Neural crest cell (in vitro differentiated cells): ENCODE measurements at places on chromosomes 7 and 10.

DNA sequence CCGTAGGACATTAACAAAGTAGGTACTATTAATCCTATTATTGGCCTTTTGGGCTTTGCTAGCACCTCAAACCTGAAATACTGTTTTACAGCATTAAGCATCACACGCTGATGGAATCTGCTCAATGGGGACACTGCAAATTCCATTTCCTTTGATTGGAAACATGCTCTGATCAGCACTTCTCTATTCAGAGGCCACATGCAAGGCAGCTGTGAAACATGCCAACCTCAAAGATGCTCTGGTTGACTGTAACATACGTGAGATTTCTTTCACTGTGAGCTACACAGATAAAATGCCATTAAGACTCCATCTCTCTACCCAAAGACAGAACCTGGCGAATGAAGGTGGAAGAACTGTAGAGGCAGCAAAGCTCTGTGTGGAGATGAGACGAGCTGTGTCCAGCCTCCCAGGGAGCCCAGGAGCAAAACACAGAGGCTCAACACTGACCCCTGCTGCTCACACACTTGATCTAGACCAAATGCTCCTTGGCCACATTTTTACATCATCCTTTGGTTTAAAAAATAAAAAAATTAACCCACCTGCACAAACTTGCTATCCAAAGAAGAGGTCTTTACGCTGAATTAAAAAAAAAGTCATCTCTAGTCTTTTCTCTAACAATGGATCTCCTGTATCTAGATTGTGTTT lies 8.0 kb downstream of the RSU1 start:
- peak; percentile 58 for DNase-seq

- DNase-seq = no peak
These were observed 30.6 kb downstream of the PALD1 start for GRCh38 chr10:70508912-70509756.

- DNase-seq = no peak
These were observed 1.8 kb upstream of the VSIR start for GRCh38 chr10:71774916-71775702.

DNA sequence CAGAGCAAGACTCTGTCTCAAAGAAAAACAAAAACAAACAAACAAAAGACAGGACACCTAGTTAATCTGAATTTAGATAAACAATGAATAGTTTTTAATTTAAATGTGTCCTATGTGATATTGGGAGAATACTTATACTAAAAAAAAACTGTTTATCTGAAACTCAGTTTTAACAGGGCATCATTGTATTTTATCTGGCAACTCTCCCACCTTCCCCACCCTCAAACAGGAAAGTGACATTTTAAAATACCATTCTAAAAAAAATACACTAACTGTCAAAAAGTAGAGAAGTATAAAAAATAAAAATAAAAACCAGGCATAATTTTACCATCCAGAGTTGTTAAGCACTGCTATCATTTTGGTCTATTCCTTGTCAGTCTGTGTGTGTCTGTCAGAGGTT lies 119.0 kb downstream of the RTKN2 start:
- DNase-seq = no peak

DNA sequence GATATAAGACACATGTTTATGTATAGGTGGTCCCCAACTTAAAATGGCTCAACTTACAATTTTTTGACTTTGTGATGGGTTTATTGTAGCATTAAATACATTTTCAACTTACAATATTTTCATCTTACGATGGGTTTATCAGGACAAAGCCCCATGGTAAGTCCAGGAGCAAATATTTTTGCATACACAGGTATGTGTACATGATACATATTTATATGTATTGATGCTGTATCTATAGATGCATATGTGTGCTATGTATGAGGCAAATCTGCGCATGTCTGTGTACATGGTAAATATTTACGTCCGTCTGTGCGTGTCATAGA lies 664 bp upstream of the UBE3C start:
- DNase-seq = no peak

- DNase-seq = no peak
These were observed 111.8 kb downstream of the HIP1 start for GRCh38 chr7:75626954-75627353.

GRCh38 chr10:117419921-117420320 lies 44.7 kb upstream of the PDZD8 start:
- no peak for DNase-seq

GRCh38 chr7:127404286-127405072 lies 12.0 kb upstream of the ZNF800 start:
- no peak for DNase-seq

DNA sequence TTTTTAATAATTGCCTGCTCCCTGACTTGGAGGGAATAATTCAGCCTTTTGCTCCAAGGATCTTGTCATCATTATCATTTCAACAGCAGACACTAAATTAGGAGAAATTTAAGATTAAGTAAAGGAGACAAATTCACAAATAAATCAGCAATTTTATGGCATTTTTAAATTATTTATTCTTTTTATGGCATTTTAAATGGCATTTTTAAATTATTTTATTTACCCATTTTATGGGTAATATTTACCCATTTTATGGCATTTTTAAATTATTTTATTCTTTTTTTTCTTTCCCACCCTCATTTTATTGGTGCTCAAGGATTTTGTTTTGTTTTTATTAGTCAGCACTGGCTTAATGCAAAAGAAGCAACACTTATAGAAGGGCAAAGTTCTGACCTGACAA lies 1201.0 kb upstream of the SORCS1 start:
- DNase-seq = no peak

- no peak for DNase-seq
These were observed 43.6 kb upstream of the IL6 start for GRCh38 chr7:22683379-22683778.

DNA sequence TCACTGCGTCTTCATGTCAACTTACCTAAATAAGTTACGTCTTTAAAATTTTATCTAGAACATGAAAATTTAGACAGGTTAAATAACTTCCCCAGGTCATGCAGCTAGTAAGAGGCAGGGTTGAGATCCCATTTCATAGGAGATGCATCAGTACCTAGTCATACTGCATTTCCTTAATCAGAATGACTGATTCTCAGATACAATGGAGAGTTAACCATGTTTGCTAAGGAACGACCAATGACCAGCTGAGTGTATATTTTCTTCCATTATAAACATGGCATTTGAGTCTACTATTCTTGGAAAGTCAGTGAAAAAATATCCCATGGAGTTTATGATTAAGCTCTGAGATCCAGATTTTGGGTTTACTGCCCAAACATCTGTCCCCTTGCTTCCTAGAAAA lies 39.6 kb downstream of the ENTPD1 start:
- DNase-seq = no peak

DNA sequence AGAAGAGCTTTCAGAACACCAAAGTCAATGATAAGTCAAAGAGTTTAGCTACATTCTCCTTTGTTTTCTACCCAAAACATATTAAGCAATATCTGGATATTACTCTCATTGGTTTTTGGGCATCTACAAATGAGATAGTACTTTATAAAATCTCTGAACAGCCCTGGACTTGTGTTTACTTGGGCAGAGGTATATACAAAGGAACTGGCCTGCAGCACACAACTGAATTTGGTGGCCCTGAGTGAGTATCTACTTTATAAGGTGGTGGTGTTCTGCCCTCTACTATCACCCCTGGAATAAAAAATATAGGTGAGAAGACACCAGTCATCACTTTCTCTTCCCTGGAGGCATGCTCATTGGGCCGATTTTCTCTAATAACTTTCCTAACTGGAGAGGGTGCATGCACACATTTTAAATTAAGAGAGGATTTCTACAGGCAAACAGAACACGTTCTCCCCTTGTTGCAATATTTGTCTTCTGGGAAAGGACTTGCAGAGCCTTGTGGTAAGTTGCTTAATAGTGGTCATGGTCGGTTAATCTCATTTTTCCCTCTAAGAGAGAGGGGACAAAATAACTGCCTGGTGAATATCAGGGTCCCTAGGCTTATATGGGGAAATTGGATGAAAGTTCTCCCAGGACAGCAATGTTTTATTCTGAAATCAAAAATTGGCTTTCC lies 41.1 kb downstream of the OTUD1 start:
- no peak for DNase-seq

- no peak for DNase-seq
These were observed 415.8 kb upstream of the MKI67 start for GRCh38 chr10:128541926-128542475.

GRCh38 chr10:34432589-34432988 lies 382.5 kb downstream of the PARD3 start:
- no peak for DNase-seq
